ENCODE measurements at places on chromosomes 2 and 18. TPM values are rescaled to one million over a fixed set of nuclear protein-coding genes. Genes with fewer than 3 reads are reported as not detected.

The SNED1 gene
- 29.8 TPM for total RNA-seq

The GPR45 gene
- not detected for total RNA-seq

The MARCHF4 gene
- total RNA-seq = not detected

The AFF3 gene
- 4.1 TPM for total RNA-seq

The CFAP221 gene
- not detected for total RNA-seq

The FER1L5 gene
- not detected for total RNA-seq

The GALNT13 gene
- total RNA-seq = 0.18 TPM

The CXCR1 gene
- total RNA-seq = 1.6 TPM

The KCNG3 gene
- total RNA-seq = not detected

The HRH4 gene
- 2.0 TPM for total RNA-seq

The MARCO gene
- total RNA-seq = not detected

The SLC5A7 gene
- not detected for total RNA-seq

The GPBAR1 gene
- total RNA-seq = 0.86 TPM

The TRAK2 gene
- 38.9 TPM for total RNA-seq

The RNF149 gene
- 85.5 TPM for total RNA-seq

The PLEKHB2 gene
- total RNA-seq = 67.9 TPM

The ALKAL2 gene
- 0.80 TPM for total RNA-seq

The LAPTM4A gene
- total RNA-seq = 29.3 TPM

The TSGA10 gene
- total RNA-seq = 3.5 TPM

The ASXL3 gene
- not detected for total RNA-seq

The MATN3 gene
- total RNA-seq = not detected

The TTR gene
- total RNA-seq = not detected

The STPG4 gene
- 0.50 TPM for total RNA-seq

The KIAA2012 gene
- total RNA-seq = not detected

The LIMS4 gene
- 0.25 TPM for total RNA-seq

The STAT4 gene
- total RNA-seq = 93.2 TPM

The EVX2 gene
- not detected for total RNA-seq

The MC5R gene
- total RNA-seq = 0.09 TPM

Measured in T-helper 2 cell treated with Interferon-gamma antibody and Interleukin-4, amounts not matched to agents 100 ng/mL and 5 ng/mL, for 36 hours (primary cell).